NCI-H1417 treated with DMSO at 0.1 percent for 48 hours (cell line): ENCODE measurements at places on chromosomes 4 and X.

- DNase-seq: no peak
These were observed 6.6 kb upstream of the DDX60L start for GRCh38 chr4:168486912-168487281.

DNA sequence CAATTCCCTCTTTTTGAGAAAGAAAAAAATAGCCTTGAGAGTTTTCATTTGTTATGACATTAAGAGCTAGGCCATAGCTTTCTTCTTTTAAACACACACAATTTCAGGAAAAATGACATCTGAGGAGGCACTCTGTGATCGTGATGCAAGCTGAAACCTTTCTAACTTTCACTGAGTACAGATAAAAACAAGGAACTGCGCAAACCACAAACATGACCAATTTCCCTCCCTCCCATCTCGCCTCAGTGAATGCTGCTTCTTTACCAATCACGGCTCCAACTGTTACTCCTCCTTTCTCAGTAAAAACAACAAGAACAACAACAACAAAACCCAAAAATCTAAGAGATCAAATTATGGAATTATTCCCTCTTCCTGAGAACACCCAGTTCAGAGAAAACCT is 626.8 kb downstream of the TLL1 start:
- no peak for DNase-seq

GRCh38 chrX:118249146-118249545 is 96.8 kb upstream of the WDR44 start:
- no peak for DNase-seq

DNA sequence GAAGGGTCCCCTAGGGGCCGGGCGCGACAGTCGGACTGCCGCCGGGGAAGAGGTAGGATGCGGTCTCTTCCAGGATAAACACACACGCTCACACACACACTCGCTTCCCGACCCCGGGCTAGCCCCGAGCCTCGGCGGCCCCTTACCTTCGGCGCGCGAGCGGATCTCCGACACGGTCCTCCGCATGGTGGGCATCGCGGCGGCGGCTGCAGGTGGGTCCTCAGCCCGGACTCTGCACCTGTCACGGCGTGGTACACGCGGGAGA is 294 bp downstream of the ATP8A1 start:
- DNase-seq: no peak

DNA sequence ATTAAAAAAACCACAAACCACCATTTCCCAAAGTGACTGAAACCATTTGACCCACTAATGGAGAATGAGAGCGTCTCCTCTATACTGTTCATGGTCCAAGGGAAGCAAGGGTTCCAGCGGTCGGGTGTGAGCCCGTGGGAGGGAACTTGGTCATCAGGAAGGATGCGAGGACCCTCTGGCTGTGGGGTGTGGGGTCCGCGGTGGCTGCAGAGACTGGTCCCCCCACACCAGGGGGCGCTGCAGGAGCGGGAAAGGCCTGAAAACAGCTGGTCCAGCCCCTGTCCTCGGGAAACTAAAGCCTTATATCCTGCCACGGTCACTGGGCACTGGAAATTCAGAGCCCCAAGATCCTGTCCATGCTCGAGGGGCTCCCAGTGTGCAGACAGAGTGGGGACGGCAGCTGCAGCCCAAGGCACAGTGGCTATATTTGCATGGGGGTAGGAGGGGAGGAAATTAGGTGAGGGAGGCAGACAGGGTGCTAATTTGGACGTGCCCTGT is 4.3 kb downstream of the BLOC1S4 start:
- no peak for DNase-seq

GRCh38 chr4:110854021-110854678 is 231.3 kb upstream of the PITX2 start:
- no peak for DNase-seq

GRCh38 chr4:2483237-2483636 is 14.3 kb downstream of the RNF4 start:
- no peak for DNase-seq
